Left lung (tissue), 14 donors: ENCODE measurements at places on chromosomes 7 and 10.

GRCh38 chr7:94848992-94849576 is 58.3 kb upstream of the PPP1R9A start:
- DNase-seq, result no peak

DNA sequence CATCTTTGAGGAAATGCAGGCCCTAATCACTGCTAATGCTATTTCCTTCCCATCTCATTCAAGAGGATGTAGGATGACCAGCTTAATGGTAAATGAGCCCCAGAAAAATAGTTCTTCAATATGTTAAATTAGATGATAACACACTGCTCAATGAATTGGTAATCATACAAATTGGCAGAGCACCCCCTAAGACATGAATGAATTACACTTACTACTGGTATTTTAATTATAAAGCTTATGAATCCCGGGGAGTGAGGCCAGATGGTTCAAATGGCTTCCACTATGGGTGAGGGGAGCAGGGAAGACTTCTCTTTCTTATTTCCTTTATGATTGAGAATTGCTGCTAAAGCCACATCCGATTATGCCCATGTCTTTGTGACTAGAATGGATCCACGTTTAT is 159.2 kb upstream of the TARP start:
- DNase-seq, result no peak

- DNase-seq, result no peak
Observed at GRCh38 chr7:143027032-143027431, at the start of gene OR9A2. TSS of gene OR9A2 (minus strand) at chr7:143027132. CDS start at chr7:143027132, 0 bp downstream.

DNA sequence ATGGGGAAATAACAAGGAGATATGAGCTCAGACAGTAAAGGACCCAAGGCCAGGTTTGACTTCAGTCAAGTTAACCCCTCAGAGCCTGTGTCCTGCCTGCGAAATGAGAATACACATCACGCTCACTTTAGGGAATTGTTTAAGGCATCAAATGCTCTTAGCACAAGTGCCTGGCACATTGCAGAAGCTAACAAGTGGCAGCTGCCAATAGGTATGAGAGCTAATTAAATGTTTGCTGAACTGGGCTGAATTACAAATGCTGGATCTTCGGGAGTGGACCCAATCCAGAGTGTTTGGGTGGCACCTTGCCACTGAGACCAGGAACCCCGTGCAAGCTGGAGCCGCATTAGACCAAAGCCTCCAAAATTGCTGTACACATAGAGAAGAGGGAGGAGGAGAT is 136.8 kb downstream of the C10orf90 start:
- DNase-seq, result no peak

GRCh38 chr7:96833676-96834453 is 124.2 kb upstream of the SEM1 start:
- DNase-seq, result no peak

GRCh38 chr10:88874281-88874680 is 5.8 kb upstream of the STAMBPL1 start:
- DNase-seq, result no peak

DNA sequence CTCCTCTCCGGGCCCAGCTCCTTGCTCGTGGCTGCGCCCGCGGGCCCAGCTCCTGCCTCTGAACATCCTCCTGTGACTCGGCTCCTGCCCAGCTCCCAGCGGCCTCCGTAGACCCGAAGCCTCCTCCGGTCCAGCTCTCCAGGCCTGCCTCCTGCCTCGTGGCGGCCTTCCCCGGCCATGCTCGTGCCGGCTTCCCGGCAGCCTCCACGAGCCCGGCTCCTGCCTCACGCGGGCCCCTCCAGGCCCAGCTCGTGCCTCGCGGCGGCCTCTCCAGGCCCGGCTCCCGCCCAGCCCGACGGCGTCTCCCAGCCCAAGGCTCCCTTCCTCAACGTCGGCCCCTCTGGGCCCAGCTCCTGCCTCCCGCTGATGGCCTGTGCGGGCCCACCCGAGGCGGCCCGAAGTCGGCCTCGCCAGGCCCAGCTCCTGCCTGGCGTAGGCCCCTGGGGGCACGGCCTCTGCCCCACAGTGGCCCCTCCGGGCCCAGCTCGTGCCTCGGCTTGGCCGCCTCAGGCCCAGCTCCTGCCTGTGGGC is 16.9 kb upstream of the TMEM248 start:
- DNase-seq, result no peak

GRCh38 chr7:7554649-7555575 is 11.8 kb upstream of the MIOS start:
- no peak for DNase-seq

- no peak for DNase-seq
Observed at GRCh38 chr10:105359708-105360107, 718.6 kb downstream of the SORCS3 start.

DNA sequence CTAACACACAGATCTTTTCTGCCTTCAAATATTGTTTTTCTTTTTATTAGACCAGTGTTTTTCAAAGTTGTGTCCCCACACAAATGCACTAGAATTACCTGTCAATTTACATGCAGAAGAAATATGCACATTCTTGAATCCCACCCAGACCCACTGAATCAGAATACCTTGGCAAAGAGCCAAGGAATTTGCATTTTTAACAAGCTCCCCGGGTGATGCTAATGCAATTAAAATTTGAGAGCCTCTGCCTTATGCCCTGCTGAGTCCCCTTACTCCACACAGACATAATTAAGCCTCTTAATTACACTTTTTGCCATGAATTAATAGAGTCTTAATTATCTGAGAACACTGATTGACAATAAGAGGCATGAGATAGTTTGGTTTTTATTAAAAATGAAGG is 201.2 kb upstream of the GRB10 start:
- DNase-seq, result no peak

- DNase-seq, result no peak
Observed at GRCh38 chr7:134782121-134782623, 2.7 kb downstream of the CALD1 start.

- no peak for DNase-seq
Observed at GRCh38 chr7:92133133-92133736, 1.0 kb downstream of the CYP51A1 start.

DNA sequence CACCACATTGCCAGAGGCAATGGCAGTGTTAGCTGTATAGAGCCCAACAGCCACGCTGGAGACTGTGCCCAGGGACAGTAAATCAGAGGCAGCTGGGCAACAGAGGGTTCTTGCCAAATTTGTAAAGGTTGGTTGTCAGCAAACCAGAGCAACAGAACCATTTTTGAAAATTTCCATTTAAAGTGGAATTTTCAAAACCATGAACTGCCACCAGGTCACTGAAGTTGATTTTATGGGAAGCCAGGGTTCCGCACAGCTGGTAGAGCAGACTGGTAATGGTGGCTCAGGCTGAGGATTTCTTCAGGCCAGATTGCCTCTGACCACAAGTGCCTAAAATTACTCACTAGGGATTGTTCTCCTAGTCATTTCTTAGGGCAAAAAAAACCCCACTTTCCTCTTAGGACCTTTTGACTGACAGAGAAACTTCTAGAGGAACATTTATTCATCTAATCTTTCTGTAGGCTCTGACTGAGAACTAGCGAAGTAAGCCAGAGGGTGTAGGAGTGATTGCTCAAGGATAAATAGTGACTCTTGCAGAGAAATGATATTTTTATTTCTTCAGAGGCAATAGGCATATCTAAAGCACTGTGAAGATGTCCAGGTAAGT is 342.4 kb downstream of the BBS9 start:
- DNase-seq, result no peak

GRCh38 chr10:74650613-74651012 is 175.8 kb upstream of the KAT6B start:
- no peak for DNase-seq

DNA sequence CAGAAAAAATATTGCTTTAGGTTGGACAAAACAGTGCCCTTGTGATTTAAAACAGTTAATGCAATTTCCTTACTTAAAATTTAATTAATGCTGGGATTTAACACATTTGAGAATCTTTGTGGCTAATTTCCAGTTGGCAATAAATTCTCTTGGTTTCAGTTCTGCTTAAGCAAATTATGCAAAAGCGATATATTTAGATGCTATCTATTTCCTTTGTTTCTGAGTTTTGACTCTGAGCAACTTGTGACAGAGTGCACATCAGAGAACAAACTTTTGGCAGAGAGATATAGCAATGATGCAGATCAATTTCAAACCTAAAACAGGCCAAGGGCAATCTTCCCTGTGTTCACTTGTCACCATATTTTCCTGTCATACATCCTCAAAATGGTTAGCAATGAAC is 933.6 kb upstream of the ZWINT start:
- DNase-seq, result no peak
